ENCODE measurements at places on chromosomes 13 and 19. TPM values are rescaled to one million over a fixed set of nuclear protein-coding genes. Genes with fewer than 3 reads are reported as not detected.

TRPC4 gene
- total RNA-seq, result 0.13 TPM

VSTM1 gene
- total RNA-seq, result not detected

SMIM44 gene
- total RNA-seq, result not detected

F10 gene
- 0.61 TPM for total RNA-seq

C19orf67 gene
- not detected for total RNA-seq

UPF3A gene
- 30.6 TPM for total RNA-seq

PSG6 gene
- not detected for total RNA-seq

DYRK1B gene
- 12.6 TPM for total RNA-seq

NDFIP2 gene
- 81.9 TPM for total RNA-seq

All from esophagus squamous epithelium (tissue), 5 donors.